ENCODE measurements at places on chromosomes 2 and 18.

DNA sequence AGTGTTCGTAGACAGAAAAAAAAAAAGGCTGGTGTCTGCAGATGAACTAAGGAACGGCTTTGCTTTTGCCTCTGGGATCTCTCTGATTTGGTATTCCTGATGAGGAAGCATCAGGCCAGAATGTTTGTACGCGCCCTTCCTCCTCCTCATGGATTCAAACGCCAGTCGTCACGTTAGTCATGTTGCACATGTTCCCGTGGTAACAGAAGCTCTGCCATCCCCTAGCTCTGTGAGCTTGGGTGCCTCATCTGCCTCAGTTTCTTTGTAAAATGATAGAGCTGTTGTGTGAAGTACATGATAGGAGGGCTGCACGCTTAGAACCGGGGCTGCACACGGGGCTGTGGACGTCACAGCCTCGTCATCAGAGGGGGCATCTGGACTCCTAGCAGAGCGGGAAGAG lies 47.0 kb downstream of the TSHZ1 start:
- no peak for DNase-seq

- no peak for DNase-seq
These were observed 1025.8 kb upstream of the CNTNAP5 start for GRCh38 chr2:122999258-122999657.

DNA sequence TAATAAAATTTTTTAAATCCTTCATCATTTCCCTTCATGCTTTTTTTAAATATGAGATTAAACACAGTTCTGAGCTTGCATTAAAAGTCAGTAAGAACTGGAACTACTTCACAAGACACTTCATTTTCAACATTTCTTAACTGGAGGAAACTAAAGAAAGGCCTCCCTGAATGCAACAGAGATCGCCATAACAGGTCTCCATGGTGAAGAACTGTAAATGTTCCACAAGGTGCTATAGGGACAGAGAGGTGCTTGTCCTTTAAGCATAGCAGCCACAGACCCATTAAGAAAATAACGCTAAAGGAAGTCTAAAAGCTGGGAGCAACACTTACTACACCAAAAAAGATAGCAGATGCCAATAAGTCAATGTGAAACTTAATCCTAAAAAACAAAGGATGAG lies 8.5 kb downstream of the STAM2 start:
- no peak for DNase-seq

- DNase-seq = no peak
These were observed 39.5 kb downstream of the TPRKB start for GRCh38 chr2:73697606-73698005.

DNA sequence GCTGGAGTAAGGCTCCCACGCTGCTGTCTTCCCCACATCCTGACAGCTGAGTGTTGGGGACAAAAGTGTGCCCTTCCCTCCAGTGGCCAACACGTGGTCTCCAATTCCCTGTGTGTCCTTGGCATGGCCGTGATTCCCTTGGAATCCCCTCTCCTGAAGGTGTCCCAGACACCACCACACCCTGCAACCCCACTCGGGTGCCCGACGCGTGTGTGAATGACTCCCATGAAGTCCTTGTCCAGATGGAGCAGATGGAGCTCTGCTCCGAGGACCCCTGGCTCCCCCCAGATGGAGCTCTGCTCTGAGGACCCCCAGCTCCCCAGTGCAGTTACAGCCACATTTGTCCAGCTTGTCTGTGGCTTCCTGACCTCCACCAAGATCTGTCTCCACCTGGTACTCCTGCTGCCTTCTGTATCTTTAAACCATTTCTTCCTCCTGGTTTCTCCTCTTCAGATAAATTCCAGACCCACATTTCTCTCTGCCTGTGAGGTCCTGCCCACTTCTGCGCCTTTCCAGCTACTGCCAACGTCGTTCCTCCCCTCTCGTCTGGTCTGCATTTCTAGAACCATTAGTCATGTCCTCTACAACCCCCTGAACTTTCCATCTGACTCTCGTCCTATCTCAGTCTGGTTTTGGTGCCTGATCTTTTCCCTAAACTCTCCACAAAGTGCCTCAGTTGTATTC lies 86.8 kb upstream of the PXDN start:
- DNase-seq = no peak

DNA sequence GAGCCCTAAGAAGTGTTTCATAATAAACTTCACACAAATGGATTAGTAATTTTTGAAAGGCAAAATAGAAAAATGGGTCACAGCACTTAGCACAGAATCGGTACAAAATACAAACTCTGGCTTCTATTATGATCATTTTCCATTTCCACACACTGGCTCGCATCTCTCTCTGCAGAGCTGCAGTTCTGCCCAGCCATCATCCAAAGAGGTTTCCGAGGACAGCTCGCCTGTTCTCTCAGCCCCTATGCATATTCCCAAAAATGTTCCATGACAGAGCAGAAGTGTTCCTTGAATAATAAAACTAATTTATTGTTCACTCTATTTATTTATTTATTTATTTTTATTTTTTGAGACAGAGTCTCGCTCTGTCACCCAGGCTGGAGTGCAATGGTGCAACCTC lies 115.6 kb downstream of the AP1S3 start:
- no peak for DNase-seq

DNA sequence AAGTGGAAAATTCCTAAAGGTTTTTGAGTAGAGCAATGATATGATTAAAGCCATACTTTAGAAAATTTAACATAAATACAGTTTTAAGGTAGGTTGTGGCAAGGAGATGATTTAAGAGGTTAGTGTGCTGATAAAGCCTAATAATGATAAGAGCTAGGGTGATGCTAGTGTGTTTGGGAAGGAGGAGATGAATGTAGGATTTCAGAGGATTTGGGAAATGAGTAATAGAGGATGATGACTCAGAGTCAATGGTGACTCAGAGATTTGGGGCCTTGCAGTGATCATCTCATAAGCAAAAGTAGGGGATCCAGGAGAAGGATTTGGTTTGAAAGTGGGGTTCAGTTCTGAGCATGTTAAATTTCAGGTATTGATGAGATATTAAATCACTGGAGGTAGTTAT lies 23.3 kb downstream of the STAMBP start:
- DNase-seq = no peak

GRCh38 chr2:85852937-85853498 lies 35.8 kb downstream of the ST3GAL5 start:
- no peak for DNase-seq

- no peak for DNase-seq
These were observed 325.7 kb downstream of the DCDC2C start for GRCh38 chr2:4029081-4029480.

GRCh38 chr2:66456183-66457041 lies 21.5 kb downstream of the MEIS1 start:
- no peak for DNase-seq

DNA sequence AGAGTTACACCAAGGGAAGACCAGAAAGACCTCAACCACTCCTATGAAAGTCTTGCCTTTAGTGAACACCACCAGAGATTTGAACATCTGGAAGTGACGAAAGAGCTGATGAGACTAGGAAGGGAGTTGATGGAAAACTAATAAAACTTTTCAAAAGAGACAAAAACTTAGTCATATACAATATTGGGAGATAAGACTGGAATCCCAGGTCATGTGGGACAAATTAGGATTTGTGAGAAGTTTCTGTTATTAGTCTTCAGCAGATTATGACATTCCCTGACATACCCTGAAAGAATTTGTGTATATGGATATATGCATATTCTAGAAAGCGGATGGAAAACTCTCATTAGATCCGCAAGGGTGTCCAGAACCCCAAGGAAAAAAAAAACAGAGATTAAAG lies 145.0 kb upstream of the LTBP1 start:
- DNase-seq = no peak

All from activated naive CD4-positive, alpha-beta T cell (primary cell).